ENCODE measurements at places on chromosomes 3 and 15.

DNA sequence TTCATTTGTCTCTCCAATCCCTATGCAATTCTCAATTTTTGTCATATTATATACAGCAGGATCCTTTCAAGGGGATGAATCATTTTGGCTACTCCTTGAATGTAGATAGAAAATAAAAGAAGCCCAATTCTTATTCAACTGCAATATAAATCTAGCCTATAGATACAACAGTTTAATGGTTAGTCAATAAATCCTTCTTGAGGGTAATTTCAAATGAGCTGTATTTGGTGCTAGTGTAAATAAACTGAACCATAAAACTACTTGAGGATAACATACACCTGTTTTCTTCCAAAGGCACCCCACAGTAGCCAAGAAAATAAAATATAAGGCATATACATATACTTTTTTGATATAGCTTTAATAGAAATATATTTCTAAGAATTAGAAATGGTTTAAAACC, 830.3 kb downstream of the ROBO1 start:
- DNase-seq: no peak

DNA sequence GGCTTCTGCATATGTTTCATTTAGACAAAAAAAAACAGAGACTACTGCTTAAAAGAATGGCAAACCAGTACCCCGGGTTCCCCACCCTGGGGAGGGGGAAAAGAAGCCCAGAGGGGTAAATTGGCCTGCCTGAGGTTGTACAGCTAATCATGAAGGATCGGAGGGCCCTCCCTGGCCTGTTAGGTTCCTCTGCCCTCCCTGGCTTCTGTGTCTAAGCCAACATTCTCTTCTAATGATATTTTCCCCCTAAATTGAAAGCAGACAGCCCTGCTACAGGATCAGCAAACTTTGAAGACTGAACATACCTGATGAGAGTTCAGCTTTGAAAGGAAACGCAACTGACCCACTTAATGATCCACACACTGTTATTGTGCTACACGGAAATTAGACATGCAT, 2.5 kb downstream of the ARHGAP31 start:
- DNase-seq: no peak

DNA sequence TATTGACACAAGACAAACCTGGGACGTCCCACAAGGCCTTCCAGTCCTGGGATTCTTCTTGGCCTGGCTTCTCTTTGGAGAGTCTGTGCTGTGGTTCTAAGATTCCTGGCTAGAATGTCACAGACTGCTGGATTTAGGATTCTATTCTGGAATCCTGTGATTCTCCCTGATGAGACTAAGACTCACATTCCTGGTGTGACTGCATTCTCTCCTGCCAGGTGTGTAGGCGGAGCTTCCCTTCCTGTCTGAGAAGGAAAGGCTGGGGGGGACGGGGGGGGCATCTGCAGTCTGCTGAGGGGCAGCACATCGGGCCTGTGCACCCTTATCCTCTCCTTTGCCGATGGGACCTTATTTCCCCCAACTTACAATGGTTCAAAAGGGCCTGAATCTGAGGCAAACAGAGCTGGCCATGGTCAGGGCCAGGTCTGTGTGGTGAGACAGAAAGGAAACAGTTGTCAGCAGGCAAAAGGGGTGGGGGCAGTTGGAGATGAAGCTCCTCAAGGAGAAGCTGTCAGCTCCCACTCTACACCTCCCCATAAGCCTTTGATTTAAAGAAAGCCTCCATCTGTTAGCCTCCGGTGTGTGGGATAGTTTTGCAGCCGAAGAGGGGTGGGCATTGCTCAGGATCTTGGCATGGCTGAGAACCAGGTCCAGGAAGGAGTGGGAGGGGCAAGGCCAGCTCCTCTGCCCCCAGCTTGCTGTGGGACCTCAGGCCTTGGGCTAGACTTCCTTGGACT, 30.9 kb downstream of the VIPR1 start:
- DNase-seq: no peak

GRCh38 chr3:43159876-43160255, 54.0 kb upstream of the POMGNT2 start:
- DNase-seq: no peak

DNA sequence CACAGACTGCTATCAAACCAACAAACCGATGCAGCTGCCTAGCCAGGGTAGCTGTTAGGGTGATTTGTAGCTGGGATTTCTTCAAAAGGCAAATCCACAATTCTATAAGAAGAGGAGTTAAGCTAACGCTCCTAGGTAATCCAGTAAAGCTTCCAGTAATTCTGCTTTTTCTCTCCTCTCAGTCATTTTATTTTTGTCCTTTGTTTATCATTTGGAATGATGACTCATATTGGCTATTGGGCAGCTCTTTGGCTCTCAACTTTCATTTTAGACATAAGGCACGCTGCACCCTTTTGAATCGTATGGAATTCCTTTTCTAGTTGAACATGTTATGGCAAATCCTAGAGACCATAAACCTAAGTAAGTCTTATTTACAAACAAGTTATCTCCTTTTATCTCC, 53.2 kb upstream of the PPARG start:
- no peak for DNase-seq

DNA sequence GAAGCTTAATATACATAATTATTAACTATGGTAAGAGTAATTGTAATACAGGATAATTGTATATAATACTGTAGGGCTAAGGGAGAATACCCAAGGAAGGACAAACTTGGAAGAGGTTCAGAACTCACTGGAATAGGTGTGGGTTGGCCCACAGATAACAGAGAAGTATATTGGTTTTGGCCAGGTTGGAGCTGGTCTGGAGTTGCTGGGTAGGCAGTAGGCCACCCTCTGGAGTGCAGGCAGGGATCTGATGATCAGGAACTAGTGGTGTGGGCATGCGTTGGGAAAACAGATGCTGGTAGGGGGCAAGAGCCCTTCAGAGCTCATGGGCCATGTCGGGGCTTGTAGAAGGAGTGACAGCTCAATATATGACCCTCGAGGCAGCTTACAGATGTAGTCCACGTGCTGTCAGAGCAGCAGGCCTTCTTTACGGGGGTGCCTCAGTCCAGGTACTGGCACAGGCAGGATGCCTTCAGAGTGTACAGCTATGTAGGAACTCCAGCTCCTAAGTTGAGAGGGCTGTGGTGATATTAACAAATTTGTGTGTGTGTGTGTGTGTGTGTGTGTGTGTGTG, 12.4 kb downstream of the IREB2 start:
- peak; percentile 32 for DNase-seq

DNA sequence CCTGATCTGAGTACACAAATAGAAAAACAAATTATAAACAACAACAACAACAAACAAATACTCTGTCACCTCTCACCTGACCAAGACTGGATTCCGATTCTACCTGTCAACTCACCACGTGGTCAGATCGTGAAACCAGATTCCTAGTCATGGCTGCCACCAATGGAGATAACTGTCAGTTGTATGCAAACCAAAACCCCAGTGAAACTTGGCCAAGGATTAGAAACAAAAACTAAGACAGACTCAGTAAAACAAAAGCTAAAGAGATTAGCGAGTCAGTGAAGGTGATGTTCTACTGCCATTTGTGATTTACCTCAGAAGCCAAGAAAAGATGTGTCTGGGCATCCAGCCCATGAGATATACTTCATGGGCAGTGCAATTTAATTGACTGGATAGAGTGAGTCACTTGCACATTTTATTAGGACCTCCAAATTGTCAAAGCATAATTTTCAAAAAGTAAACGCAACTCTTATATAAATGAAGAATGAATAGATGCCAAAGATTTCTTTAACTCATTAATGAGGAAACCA, 31.1 kb downstream of the PHLDB2 start:
- no peak for DNase-seq

DNA sequence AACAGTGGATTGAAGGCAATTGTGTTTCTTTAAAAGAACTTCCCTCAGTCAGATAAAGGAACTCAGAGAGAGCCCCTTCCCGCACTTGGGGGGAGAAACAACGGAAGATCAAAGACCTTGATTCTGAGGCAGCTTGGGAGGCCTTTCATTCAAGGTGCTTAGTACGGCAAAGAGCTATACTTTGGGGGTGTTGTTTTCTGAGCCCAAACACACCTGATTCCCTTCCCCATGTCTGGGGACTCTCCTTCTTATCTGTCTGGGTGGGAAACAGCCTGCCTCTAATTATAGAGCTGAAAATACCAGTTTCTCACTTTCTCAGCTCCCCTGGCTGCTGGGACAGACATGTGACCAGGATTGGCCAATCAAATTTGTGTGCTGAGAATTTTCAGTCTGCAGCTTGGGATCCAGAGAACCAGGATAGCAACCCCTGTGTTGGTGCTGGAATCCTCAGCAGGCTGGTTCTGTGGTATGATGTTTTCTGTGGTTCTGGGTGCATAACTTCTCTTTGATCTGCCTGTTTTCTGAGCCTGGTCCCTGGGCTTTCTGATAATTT, 19.4 kb upstream of the IQCF6 start:
- no peak for DNase-seq

DNA sequence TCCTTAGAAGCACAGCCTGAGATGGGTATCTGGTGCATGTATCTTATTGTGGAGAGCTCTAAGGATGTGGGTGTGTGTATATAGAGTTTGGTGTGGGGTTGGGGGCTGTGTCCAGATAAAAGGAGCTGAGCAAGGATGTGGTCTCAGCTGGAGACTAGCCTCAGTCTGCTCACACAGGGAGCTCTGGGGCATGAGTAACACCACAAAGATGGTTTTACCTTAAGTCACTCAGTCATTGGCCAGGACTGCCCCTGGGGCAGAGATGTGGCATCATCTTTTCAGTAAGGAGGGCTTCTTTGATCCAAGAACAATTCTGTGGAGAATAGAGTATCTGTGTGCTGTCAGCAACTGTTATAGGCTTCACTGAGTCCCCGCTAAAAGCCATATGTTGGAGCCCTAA, 163.4 kb upstream of the NUDT16 start:
- DNase-seq: no peak

- DNase-seq: no peak
Measured at GRCh38 chr3:56773986-56774385, 27.8 kb downstream of the ARHGEF3 start.

GRCh38 chr3:131396170-131396569, 14.6 kb downstream of the NUDT16 start:
- no peak for DNase-seq

GRCh38 chr3:128745742-128746141, 19.8 kb downstream of the RAB7A start:
- DNase-seq: no peak

DNA sequence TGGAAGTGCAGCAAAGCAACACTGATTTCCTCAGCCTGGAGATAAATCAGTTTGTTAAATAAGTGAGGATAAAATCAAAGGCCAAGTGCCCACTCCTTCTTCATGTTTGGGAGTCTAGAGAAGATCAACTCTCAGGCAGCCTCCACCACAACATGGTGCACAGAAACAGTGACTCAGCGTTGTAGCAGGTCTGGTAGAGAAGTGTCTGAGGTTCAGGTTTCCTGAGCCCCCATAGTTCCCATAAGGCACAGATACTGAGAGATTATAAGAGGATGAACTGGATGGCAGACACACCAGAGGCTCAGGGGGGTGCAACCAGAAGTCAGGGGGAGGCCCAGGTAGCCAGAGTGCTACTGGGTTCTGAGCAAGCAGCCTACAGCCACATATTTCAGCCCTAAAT, 166.7 kb downstream of the FRMD5 start:
- no peak for DNase-seq

GRCh38 chr15:90075420-90076289, 26.6 kb downstream of the IDH2 start:
- no peak for DNase-seq

DNA sequence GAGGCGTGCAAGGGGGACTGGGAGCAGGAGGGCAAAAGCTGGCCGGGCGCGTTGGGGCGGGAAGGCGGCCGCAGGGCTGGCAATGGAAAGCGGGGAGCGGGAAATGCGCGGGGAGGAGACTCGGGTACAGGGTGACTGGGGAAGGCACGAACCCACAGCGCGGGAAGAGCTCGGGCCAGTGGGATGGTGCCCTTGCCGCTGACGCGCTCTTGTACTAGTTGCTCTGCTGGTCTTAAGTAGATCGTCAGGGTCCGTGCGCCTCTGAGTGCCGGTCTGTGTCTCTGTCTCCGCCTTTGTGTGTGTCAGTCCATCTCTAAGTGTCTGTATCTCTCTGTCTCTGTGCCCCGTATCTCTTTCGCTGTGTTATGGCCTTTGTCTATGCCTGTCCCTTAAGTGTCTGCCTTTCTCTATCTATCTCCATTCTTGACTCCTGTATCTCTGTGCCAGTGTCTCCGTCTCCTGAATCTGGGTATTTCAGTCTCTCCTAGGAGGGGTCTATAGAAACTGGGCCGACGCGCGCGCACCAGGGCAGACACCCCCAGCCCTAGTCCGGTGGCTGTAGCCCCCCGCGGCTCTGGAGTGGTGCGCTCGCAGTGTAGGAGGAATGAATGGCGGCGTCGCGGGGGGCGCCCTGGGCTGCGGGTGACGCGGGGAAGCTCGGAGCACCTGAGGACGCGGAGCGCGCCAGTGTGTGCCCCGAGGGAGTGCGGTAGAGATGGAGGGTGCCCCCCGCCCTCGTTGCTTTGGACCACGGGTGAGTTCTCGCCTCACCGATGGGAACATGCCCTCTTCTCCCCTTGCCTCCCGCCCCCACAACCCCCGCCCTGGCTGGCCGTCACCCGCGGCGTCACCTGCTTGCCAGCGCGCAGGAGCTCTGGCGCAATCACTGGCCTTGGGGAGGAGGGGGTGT, 756 bp upstream of the CAMK2N2 start:
- DNase-seq: peak; percentile 48

GRCh38 chr3:104632947-104633346, 733.8 kb upstream of the ALCAM start:
- DNase-seq: no peak

- no peak for DNase-seq
Measured at GRCh38 chr3:27533261-27533607, 49.0 kb upstream of the SLC4A7 start.

- DNase-seq: no peak
Measured at GRCh38 chr15:66169625-66170024, 83.9 kb downstream of the MEGF11 start.

DNA sequence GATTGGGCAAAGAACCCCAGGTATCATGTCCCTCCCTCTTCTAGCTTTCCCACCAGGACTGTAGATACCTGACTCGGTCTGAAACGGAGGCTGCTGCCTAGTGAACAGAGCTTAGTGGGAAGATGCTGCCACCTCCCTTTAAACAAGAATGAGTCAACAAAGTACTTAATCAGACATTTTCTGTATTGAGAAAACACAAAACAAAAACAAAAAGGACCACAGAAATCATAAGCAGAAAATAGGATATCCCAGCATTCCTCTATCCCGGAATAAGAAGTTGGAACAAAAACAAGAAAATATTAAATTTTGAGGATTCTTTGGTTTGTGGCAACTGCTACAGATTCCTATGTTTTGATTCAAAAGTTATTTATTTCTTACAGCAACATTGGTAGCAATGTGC, 51.7 kb upstream of the COL8A1 start:
- DNase-seq: no peak

- no peak for DNase-seq
Measured at GRCh38 chr15:43975770-43976169, 149.0 kb downstream of the WDR76 start.

Measured in NCI-H2171 (cell line).